ENCODE measurements at places on chromosomes 2 and 18.

GRCh38 chr2:58865436-58865835, 624.3 kb upstream of the FANCL start:
- no peak for DNase-seq

GRCh38 chr18:9647496-9648323, 33.4 kb upstream of the PPP4R1 start:
- no peak for DNase-seq

GRCh38 chr2:85905891-85906290, 17.1 kb upstream of the ST3GAL5 start:
- DNase-seq = no peak

DNA sequence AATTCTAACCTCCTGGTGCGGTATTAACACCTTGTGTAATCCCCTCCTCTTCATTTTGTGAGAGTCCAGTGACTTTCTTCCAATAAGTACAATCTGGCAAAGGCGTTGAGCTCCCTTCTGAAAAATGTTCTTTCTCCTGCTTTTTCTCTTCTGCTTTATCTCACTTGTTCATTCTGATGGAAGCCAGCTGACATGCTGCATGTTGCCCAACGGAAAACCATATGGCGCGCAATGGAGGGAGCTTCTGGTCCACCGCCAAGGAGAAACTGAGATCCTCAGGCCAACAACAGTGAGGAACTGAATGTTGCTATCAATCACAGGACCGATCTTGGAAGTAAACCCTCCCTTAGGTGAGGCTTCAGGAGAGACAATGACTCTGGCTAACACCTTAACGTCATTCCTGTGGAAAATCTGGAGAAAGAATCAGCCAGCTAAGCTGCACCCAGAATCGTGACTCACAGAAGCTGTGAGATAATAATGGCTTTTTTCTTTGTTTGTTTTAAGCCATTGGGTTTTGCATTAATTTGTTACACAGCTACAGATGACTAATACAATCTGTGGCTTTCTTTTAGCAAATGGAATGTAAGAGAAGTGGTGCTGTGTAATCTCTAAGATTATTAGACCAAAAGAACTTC, 1323.9 kb upstream of the DDX18 start:
- DNase-seq = no peak

GRCh38 chr2:105379741-105380186, 19.1 kb downstream of the FHL2 start:
- no peak for DNase-seq

- DNase-seq = no peak
Measured at GRCh38 chr2:24704692-24705091, 88.5 kb downstream of the PTRHD1 start.

- no peak for DNase-seq
Measured at GRCh38 chr2:212549941-212550340, 11.3 kb upstream of the ERBB4 start.
